ENCODE measurements at places on chromosomes 1 and 21.

GRCh38 chr1:223628233-223629125, 37.0 kb downstream of the CAPN8 start:
- peak; percentile 33 for DNase-seq

GRCh38 chr1:77888081-77888780, at the start of gene NEXN:
Gene NEXN (plus strand): TSS chr1:77888624. CDS start chr1:77916107, 27,483 bp downstream.
- DNase-seq, result peak; percentile 55

DNA sequence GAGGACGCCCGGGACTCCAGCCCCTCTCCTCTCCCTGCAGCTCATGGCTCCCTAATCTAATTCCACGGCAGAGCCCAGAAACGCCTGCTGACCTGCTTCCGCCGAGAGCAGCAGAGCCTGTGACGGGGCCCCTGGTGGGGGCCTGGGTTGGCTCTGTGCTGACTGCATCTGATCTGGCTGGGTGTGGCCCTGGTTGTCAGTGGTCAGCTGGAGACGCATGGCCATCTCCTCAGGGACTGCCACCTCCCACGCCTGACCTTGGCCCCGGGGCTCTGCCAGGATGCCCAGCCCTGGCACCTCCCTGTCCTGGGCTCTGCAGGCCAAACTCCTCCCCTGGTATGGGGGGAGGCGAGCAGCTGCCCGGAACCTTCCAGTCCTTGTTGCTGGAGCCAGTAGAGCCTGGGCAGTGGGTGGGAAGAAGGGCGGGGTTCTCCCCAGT, 1.1 kb upstream of the PLCH2 start:
- DNase-seq, result no peak

DNA sequence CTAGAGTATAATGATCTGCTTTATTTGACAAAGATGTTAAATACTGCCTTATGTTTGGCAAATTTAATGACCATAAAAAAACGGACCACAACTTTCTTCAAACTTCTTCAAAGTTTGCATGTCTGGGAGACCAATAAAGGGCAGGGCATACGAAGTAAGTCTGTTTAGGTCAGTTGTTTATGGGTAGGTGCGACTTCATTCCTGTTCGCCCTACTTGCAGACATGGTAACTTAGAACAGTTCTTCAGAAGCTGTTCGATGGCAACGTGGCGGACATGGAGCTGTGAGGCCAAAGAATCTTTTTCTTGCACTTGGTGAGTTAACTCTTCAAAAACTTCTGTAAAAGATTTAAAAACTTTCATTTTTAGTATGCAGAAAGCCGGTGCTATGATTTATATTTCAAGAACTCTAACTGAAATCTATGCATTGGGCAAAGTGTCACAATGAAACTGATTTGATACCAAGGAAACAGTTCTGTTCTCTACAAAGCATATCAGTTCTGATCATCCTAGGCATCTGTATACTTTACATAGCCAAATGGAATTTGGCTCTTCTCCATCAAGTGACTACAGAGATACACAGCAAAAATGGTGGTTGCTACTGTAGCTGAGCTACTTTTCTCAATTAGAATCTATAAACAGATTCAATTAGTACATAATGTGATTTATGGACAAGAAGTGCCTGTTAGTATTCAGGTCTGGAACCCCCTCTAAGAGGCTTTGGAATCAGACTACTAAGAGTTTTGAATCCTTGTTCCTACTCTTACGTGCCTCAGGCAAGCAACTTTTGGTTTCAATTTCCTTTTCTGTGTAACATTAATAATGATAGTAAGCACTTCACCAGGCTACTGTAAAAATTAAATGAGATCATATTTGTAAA, 25.7 kb downstream of the C21orf91 start:
- DNase-seq, result no peak

- no peak for DNase-seq
Measured at GRCh38 chr1:228020686-228021354, 14.0 kb downstream of the WNT3A start.

DNA sequence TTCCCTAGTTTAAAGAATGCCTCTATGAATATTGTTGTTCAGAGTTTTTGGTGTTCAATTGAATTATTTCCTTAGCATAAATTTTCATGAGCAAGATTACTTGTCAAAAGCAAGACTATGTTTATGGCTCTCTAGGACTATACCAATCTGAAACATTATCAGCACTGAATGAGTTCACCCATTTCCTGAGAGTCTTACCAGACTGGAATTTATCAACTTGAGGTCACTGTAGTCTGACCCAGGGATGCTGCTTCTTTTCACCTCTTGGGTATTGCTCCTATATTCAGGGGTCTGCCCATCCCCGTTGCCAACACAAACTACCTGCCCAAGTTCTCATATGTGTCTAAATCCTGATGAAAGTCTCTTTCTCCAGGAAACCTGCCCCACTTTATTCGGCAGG, 42.6 kb downstream of the OPTC start:
- no peak for DNase-seq

DNA sequence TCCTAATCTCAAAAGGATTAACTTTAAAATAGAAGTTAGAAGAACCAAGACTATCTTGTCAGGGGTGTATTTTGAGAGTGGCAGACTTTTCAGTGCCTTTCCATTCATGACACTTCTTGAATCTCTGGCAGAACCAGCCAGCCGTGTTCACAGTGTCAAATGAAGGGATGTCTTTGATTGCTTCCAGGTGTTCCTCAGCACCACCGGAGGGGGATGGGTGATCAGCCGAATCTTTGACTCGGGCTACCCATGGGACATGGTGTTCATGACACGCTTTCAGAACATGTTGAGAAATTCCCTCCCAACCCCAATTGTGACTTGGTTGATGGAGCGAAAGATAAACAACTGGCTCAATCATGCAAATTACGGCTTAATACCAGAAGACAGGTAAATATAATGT, 32.3 kb downstream of the FMO1 start:
- no peak for DNase-seq

GRCh38 chr1:240445369-240445768, 166.6 kb downstream of the GREM2 start:
- DNase-seq, result no peak

DNA sequence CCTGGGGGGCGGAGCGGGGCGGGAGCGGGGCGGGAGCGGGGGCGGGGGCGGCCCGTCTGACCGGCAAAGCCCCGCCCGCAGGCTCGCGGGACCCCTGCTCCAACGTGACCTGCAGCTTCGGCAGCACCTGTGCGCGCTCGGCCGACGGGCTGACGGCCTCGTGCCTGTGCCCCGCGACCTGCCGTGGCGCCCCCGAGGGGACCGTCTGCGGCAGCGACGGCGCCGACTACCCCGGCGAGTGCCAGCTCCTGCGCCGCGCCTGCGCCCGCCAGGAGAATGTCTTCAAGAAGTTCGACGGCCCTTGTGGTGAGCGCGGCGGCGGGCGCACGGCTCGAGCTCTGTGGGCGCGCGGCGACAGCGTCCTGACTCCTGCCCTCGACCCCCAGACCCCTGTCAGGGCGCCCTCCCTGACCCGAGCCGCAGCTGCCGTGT, 21.2 kb downstream of the AGRN start:
- DNase-seq, result no peak

DNA sequence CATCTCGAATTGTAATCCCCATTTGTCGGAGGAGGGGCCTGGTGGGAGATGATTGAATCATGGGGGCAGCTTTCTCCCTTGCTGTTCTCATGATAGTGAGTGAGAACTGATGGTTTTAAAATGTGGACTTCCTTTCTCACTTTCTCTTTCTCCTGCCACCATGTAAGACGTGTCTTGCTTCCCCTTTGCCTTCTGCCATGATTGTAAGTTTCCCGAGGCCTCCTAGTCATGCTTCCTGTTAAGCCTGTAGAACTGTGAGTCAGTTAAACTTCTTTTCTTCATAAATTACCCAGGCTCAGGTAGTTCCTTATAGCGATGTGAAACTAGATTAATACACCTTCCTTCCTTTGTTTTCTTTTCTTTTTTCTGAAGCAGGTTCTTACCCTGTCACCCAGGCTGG, 13.9 kb downstream of the DNAJC6 start:
- DNase-seq, result no peak

GRCh38 chr21:43956670-43957035, 55.5 kb upstream of the TRAPPC10 start:
- DNase-seq, result no peak

- peak; percentile 72 for DNase-seq
Measured at GRCh38 chr1:32764826-32765569, 52.2 kb downstream of the YARS1 start.

DNA sequence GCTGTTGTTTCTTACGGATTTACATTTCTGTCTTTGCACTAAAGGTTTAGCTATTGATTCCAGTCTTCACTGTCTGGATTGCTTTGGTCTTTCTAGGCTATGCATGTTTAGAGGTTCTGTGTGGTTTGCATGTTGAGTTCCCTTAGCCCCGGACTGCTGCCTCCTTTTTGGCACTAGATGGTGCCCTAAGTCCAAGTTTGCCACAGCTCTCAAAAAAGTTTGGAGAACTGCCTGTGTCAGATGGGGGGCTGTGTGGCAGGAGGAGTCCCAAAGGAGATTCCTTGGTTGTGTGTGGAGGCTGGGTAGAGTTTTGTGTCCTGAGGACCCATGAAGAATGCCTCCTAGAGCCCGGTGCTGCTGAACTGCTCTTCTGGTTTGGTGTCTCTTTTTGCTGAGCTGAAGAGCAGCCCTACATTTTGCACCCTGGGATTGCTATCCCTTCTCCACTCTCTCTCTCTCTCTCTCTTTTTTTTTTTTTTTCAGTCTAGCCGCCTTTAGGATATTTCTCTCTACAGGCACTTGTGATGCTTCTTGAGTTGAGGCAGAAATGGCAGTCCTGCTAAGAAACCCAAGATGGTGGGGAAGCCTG, 74.4 kb downstream of the PTGS2 start:
- peak; percentile 52 for DNase-seq

GRCh38 chr1:244968471-244968871, 104.1 kb upstream of the HNRNPU start:
- DNase-seq, result no peak

DNA sequence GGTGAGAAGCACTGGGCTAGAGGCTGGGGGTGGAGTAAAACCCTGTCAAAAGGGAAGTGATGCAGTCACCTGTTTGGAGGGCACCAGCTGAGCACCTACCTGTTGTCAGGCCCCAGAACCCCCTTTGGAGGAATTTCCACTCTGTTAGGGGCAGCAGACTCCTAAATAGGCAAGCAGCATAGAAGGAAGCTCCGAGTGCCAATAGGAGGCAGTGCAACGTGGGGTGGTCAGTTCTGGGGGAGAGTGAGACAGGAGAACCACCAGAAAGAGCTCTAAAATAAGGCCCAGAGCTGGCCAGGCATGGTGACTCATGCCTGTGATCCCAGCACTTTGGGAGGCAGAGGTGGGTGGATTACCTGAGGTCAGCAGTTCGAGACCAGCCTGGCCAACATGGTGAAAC, 203.7 kb upstream of the ZC3H12A start:
- no peak for DNase-seq

GRCh38 chr1:204032642-204033235, 40.2 kb upstream of the SOX13 start:
- no peak for DNase-seq

- no peak for DNase-seq
Measured at GRCh38 chr1:6674771-6675170, 26.8 kb downstream of the DNAJC11 start.

GRCh38 chr1:59499943-59500569, 203.2 kb downstream of the FGGY start:
- DNase-seq, result no peak

DNA sequence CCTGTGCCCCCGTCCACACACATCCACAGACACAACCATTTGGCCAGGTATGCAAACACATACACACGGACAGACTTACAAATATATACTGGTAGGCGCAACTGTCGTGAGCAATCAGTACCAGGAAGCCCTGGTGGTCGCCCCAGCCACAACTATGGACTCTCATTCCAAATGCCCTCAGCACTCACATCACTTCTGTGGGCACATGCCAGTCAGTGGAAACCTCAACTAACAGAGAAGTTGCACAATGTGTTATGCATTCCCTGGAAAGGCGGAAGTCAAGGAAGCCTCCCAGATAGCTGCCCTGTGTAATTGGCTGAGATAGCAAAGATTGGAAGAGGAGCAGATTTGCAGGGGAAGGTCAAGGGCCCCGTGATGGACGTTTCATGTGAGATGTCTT, 1.4 kb upstream of the HEYL start:
- no peak for DNase-seq

DNA sequence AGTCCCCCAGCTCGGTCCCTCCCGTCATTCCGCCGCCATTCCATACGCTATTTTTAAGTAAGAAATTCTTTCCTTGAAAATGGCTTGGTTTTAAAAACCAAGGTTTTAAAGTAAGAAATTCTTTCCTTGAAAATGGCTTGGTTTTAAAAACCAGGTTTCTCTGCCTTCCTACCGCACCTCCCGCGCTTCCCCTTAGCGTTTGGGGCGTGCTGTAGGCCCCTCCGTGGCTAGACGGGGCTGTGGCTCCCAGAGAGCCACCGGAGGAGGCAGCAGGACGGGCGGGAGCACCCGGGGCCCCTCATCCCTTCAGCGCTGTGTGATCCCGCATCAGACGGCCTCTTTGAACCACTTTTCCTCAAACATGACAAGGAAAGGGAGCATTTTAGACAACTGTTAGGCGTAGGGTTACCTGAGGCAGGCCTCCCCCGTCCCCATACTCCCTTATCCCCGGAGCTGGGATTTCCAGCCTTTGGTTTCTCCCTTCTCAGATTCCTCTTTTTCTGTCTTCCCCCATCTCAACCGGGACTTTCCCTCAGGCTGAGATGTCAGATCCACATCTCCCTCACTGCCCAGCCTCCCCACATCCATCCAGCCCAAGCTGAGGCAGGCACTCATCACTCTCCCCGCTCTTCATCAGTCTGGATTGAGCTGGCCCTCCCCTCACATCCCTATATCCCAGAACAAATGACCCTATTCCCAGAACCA, 541 bp upstream of the CD58 start:
- peak; percentile 57 for DNase-seq

- DNase-seq, result no peak
Measured at GRCh38 chr1:57122031-57122430, 156.2 kb upstream of the C8B start.

- DNase-seq, result no peak
Measured at GRCh38 chr1:84450910-84451309, 28.2 kb upstream of the RPF1 start.

DNA sequence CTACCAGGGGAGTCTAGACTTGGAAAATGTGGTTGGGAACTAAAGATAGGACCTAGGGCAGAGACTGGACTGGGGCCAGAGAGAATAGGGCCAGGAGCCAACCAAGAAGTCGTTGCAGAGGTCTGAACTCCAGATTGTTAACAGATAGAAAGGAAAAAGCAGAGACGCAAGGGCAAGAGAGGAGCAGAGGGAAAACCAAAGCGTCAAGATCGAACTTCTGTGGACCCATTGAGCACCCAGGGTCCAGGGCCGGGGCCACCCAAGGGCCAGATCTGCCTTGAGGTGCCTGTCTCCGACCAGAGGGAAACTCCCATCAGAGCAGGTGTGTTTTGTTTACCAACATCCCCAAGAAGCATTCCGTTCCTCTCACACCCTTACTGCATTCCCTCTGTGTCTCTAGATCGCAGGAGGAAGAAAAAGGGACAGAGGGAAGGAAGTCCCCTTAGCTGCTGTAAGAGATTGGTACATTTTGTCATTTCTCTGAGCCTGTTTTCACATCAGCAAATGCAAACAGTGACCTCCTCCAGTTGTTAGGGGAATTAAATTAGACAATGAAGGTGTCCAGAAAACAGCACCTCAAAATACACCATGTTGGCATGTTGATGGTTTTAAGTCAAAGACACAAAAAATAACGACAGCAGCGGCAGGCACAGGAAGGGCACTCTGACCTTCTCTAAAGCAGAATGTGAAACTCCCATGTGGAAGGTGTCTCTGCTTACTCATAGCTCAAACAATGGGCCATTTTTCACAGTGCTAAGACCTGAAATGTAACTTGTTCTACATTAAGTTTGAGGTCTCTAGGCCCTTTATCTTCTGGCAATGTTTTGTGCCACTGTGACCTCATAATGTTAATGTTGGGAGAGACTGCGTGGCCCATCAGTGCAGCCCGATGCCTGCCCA, 105.8 kb upstream of the RAB4A start:
- no peak for DNase-seq

- DNase-seq, result no peak
Measured at GRCh38 chr1:5664081-5664768, 328.0 kb downstream of the NPHP4 start.
